B cell (primary cell): ENCODE measurements at places on chromosomes 1 and 21. TPM values are rescaled to one million over a fixed set of nuclear protein-coding genes. Genes with fewer than 3 reads are reported as not detected.

DNA sequence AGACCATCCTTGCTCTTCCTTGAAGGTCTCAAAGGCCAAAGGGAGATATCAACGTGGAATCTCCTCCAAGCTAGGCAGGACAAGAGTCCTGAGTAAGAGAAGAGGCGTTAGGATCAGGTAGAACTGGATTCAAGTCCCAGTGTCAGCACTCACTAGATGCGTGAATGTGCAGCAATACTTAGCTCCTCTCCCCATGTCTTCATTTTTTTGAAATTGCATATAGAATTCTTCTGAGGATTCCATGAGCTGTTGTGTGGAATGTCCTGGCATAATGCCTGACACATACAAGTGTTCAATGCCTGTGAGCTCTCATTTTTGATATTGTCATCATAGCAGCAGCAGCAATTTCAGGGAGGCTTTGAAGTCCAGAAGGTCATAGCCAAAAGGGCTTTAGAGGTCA, 333.2 kb downstream of the KCNH1 start:
- H3K4me3 ChIP-seq, result no peak overlapping the region
- H3K27me3 ChIP-seq, result no peaks in the 10 kb centered on the region
- no peaks in the 10 kb centered on the region for H3K36me3 ChIP-seq
- H3K4me1 ChIP-seq, result no peaks in the 10 kb centered on the region

DNA sequence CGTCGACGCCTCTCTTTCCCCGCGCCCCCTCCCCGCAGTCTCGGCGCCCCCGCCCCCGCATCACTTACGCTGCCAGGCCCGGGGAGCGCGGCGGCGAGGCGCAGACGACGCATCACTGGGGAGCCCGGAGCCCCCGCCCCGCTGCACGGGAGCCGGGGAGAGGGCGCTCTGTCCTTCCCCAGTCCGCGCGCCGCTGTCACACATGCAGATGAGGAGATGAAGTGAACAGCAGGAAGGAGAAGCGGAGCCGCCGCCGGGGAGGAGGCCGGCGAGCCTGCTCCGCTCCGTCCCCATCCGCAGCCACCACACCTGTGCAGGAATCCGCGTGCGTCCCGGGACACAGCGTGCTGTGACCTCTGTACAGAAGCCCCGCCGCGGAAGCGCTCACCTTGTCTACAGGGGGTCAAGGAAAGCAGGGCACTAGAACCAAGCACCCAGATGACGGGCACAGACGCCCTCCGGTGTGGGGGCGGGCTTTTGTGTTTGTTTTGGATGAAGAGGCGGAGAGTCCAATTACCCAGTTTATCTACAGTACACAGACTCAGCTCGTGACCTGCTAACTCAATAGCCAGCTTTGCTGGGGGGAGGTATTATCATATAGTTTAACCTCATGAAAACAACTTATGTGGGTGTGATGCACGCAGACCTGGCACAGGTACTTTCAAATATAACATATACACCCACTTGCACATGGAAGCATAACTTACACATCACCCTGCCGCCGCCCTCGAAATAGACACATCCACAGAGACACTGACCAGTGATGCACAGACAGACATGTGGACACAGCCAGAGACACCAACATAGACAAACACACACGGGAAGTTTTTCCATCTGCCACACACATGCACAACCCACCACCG, 12.4 kb downstream of the KLHDC8A start:
- H3K36me3 ChIP-seq, result no peaks in the 10 kb centered on the region
- peak; percentile 69 for DNase-seq
- H3K4me3 ChIP-seq, result peak overlapping the region; percentile 50
- H3K4me1 ChIP-seq, result peaks cover 34% of the 10 kb centered on the region
- no peak overlapping the region for H3K27ac ChIP-seq

DNA sequence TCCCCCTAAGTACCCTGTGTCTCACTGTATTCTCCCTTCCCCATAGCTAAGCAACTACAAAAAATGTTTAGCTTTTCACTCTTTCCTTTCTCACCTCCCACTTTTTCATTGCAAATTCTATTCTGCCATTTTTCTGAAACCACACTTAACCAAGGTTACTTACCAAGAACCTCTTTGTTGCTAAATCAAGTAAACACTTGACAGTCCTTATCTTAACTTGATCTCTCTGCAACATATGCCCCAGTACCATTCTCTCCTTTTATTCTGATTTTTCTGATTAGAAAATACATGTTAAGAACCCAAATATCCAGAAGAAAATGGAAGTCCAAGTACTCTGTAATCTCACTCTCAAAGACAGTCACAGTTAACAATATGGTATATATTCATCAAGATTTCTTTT, 16.0 kb downstream of the EVI5 start:
- H3K27ac ChIP-seq, result no peak overlapping the region
- no peak overlapping the region for H3K4me3 ChIP-seq
- DNase-seq, result no peak
- H3K36me3 ChIP-seq, result peaks cover 2% of the 10 kb centered on the region

GRCh38 chr1:115814685-115815398, 26.1 kb downstream of the NHLH2 start:
- no peaks in the 10 kb centered on the region for H3K27me3 ChIP-seq
- no peak overlapping the region for H3K27ac ChIP-seq
- no peak for DNase-seq
- no peaks in the 10 kb centered on the region for H3K4me1 ChIP-seq
- no peak overlapping the region for H3K4me3 ChIP-seq

DNA sequence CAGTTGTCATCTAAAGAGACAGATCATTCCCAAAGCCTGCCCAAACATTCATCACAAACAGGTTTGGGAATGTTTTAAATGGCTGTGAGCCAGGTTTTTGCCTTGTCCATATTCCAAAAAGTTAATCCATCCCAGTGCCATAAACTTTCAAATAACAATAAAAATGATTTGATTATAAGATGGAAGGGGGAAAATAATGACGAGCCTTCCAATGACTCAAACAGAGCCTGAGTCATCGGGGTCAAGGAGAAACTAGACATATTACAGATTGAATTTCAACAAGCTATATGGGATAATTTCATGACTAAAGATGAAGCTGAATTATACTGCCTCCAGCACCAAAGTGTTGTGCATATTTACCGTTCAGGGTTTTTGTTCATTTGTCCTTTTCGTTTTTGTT, 195.8 kb upstream of the PKN2 start:
- no peaks in the 10 kb centered on the region for H3K4me1 ChIP-seq
- no peak overlapping the region for H3K27ac ChIP-seq
- no peaks in the 10 kb centered on the region for H3K27me3 ChIP-seq
- H3K4me3 ChIP-seq, result no peak overlapping the region
- no peak for DNase-seq
- no peaks in the 10 kb centered on the region for H3K36me3 ChIP-seq

The FAM167B gene
- 4.1 and 5.4 TPM in 2 replicates for total RNA-seq

The ZNF593OS gene
- not detected in 2 replicates for total RNA-seq

GRCh38 chr1:222373831-222374602, 173.9 kb downstream of the HHIPL2 start:
- no peaks in the 10 kb centered on the region for H3K36me3 ChIP-seq
- no peak overlapping the region for H3K4me3 ChIP-seq
- no peak overlapping the region for H3K27ac ChIP-seq

DNA sequence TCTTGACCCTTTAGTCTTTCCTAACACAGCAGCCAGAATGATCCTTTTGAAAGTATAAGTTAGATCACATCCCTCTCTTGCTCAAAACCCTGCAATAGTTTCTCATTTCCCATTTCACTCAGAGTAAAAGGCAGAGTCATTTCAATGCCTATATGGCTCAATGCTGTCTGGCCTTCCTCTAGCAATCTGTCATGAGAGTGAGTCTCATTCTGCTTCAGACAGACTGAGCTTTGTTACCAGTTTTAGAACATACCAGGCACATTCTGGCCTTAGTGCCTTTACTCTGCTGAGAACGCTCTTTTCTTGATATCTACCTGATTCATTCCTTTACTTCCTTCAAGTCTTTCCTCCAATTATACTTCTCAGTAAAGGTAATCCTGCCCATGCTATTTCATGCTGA, 372.8 kb upstream of the PKN2 start:
- DNase-seq, result no peak
- no peak overlapping the region for H3K4me3 ChIP-seq
- no peaks in the 10 kb centered on the region for H3K27me3 ChIP-seq
- no peaks in the 10 kb centered on the region for H3K4me1 ChIP-seq
- H3K36me3 ChIP-seq, result no peaks in the 10 kb centered on the region

The TMEM53 gene
- total RNA-seq, result 5.3 and 6.8 TPM in 2 replicates

DNA sequence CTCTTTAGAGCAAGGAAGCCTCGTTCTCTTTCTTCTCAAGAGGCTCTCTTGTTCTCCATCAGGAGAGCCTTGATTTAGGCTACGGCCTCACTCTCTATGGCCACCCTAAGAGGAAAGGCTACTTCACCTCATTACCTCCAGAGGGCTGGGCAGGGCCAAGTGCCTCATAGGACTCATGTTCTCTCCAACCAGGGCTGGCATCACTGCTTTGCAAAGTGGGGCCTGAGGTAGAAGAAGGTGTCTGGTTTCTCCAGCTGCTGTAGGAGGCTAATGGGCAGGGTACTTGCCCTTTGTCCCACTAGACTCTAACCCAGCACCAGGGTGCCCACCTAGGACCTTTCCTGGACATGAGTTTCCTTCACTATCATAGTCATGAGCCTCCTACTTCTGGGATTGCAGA, 2.1 kb upstream of the ATXN7L2 start:
- no peaks in the 10 kb centered on the region for H3K36me3 ChIP-seq
- no peak for DNase-seq
- H3K27me3 ChIP-seq, result no peaks in the 10 kb centered on the region
- no peak overlapping the region for H3K27ac ChIP-seq
- H3K4me3 ChIP-seq, result no peak overlapping the region
- peaks cover 23% of the 10 kb centered on the region for H3K4me1 ChIP-seq

The FCAMR gene
- not detected in 2 replicates for total RNA-seq

The DDI2 gene
- 61.0 and 68.3 TPM in 2 replicates for total RNA-seq

GRCh38 chr1:29033829-29034466, 89.8 kb downstream of the TMEM200B start:
- no peak overlapping the region for H3K4me3 ChIP-seq
- peaks cover 24% of the 10 kb centered on the region for H3K36me3 ChIP-seq
- DNase-seq, result peak; percentile 65
- H3K27me3 ChIP-seq, result no peaks in the 10 kb centered on the region
- no peaks in the 10 kb centered on the region for H3K4me1 ChIP-seq

The DCDC2B gene
- not detected in 2 replicates for total RNA-seq

DNA sequence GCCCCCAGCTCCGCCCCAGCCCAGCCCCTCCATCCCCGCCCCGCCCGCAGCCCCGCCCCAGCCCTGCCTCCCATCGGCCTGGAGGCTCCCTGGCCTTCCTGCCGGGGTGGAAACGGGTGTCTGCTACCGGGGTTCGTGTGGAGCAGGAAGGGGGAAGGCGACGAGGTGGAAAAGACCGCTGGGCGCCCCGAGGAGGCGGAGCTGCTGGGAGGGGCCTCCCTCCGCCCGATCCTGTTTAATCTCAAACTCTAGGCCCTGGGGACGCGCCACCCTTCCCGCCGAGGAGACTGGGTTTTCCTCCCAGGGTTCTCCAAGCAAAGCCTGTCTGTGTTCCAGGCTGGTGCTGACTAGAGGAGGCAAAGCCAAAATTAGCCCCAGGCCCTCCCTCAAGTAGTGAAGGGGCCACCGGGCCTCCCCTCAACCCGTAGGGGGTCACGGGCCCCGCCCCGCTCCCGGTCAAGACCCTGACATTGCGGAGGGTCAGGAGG, 16.2 kb upstream of the TTLL10 start:
- peaks cover 8% of the 10 kb centered on the region for H3K4me1 ChIP-seq
- H3K27me3 ChIP-seq, result no peaks in the 10 kb centered on the region
- peak overlapping the region; percentile 97 for H3K27ac ChIP-seq
- H3K36me3 ChIP-seq, result no peaks in the 10 kb centered on the region
- peak overlapping the region; percentile 93 for H3K4me3 ChIP-seq
- DNase-seq, result peak; percentile 74

- H3K4me1 ChIP-seq, result no peaks in the 10 kb centered on the region
- no peak overlapping the region for H3K4me3 ChIP-seq
- no peak overlapping the region for H3K27ac ChIP-seq
- no peaks in the 10 kb centered on the region for H3K27me3 ChIP-seq
- no peak for DNase-seq
- no peaks in the 10 kb centered on the region for H3K36me3 ChIP-seq
These were observed 46.5 kb downstream of the KCNJ15 start for GRCh38 chr21:38303300-38303699.

DNA sequence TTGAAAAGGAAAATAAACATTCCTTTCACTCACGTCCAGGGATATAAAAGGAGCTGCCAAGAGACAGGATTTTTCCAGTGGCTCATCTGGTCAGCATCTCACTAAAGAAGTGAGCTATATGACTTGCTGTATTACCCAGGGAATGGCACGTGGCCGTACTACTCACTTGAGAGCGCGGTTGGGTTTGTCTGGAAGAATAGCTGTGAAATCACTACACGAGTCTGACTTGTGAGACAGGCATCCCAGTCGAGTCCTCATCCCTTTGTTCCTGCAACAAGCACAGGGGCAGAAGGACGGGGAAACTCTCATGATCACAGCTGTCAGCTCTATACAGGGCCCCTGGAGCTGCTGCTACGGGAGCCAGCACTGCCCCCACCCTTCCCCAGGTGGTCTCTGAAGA, 17.7 kb downstream of the RGS8 start:
- no peaks in the 10 kb centered on the region for H3K4me1 ChIP-seq
- H3K4me3 ChIP-seq, result no peak overlapping the region
- no peaks in the 10 kb centered on the region for H3K36me3 ChIP-seq
- H3K27ac ChIP-seq, result no peak overlapping the region
- DNase-seq, result no peak

- DNase-seq, result no peak
- no peaks in the 10 kb centered on the region for H3K36me3 ChIP-seq
- H3K27me3 ChIP-seq, result no peaks in the 10 kb centered on the region
- H3K4me3 ChIP-seq, result no peak overlapping the region
- no peaks in the 10 kb centered on the region for H3K4me1 ChIP-seq
These were observed 817.8 kb upstream of the CXADR start for GRCh38 chr21:16695074-16695473.

The MANEAL gene
- 6.6 and 7.8 TPM in 2 replicates for total RNA-seq

DNA sequence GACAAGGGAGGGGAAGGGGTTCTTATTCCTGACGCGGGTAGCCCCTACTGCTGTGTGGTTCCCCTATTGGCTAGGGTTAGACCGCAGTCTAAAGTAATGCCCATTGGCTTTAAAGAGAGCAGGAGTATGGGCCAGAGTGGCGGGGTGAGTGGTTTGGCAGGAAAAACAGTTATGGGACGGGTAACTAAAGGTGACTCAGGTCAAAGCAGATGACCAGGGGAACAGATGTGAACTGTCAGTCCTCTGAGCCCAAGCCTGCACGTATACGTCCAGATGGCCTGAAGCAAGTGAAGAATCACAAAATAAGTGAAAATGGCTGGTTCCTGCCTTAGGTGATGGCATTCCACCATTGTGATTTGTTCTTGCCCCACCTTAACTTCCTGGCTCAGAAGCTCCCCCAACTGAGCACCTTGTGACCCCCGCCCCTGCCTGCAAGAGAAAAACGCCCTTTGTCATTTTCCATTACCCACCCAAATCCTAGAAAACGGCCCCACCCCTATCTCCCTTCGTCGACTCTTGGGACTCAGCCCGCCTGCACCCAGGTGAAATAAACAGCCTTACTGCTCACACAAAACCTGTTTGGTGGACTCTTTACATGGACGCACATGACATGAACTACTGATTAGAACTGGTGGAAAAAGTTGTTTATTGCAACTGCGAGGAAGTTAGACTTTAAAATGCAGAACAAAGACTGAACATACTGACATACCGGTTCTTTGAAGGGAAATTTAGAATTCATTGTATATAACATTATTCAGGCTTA, 758 bp upstream of the ATAD3B start:
- peak overlapping the region; percentile 74 for H3K4me3 ChIP-seq
- no peaks in the 10 kb centered on the region for H3K36me3 ChIP-seq
- H3K4me1 ChIP-seq, result peaks cover 13% of the 10 kb centered on the region
- H3K27ac ChIP-seq, result peak overlapping the region; percentile 73
- no peak for DNase-seq

The LENEP gene
- total RNA-seq, result 1.7 and 2.0 TPM in 2 replicates

- no peak for DNase-seq
- H3K27ac ChIP-seq, result no peak overlapping the region
- H3K27me3 ChIP-seq, result no peaks in the 10 kb centered on the region
- H3K4me1 ChIP-seq, result peaks cover 6% of the 10 kb centered on the region
These were observed 766 bp downstream of the CNIH3 start for GRCh38 chr1:224616756-224617409.
